Left ventricle myocardium superior (tissue), 1 donor: ENCODE measurements at places on chromosomes 3 and 15. TPM values are rescaled to one million over a fixed set of nuclear protein-coding genes. Genes with fewer than 3 reads are reported as not detected.

DNA sequence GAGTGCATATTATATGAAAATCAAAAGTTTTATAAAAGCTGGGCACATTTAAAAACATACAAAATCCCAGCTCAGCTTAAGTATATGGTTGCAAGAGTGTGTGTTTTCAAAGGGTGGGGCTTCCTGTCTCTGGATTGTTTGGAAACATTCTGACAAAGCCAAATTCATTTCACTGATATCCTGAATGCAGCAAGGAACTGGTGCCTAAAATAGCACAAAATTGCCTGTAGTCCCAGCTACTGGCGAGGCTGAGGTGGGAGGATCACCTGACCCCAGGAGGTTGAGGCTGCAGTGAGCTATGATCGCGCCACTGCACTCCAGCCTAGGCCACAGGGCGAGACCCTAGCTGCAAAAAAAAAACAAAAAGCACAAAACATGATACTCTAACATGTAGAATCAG is 13.0 kb upstream of the TJP1 start:
- DNase-seq, result no peak

GRCh38 chr3:52483577-52484381 is 11.4 kb upstream of the STAB1 start:
- no peak for DNase-seq

DNA sequence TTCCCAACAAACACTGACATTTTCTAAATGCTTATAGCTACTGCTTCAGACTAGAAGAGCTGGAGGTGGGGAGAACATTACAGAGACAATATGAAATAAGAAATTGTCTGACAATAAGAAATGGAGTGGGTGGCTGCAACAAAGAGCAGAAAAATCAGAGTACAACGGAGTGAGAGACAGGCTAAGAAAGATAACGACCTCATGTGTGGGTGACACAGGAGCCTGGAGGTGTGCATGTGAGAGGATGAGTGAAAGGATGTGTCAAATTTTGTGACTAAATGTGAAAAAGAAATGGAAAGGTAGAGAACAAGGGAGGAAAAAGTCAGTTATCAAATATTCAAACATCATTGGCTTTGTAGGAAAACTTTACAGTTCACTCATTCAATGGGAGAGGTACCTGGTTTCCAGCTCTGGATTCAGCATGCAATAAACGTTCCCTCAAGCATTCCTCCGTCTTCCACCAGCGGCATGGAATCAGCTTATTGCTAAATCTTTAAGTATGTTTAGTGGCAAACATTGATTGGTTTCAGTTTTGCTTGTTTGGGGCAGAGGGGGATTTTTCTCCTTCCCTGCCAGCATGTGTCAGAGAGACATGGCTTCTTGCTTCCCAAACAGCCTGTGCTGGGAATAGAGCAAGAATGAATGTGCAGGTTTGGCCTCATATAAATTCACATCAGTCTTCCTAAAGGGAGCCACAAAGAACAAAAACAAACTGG is 103.8 kb upstream of the CHRM5 start:
- no peak for DNase-seq

DNA sequence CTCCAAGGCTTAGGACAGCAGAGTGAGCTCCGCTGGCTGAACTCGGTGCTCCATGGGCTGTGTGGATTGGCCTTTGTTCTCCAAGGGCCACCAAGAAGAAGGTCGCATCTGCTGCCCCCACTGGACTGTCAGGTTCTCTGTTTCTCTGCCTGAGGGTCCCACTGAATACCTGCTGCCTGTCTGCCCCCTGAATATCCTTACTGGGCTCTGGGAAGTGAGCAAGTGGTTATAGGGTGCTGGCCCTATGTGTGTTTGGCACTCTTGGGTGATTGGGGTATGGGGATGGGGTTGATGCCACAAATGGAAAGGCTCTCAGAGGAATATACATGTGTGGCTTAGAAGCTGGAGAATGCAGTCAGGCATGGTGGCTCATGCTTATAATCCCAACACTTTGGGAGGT is 82.3 kb downstream of the THSD4 start:
- no peak for DNase-seq

DNA sequence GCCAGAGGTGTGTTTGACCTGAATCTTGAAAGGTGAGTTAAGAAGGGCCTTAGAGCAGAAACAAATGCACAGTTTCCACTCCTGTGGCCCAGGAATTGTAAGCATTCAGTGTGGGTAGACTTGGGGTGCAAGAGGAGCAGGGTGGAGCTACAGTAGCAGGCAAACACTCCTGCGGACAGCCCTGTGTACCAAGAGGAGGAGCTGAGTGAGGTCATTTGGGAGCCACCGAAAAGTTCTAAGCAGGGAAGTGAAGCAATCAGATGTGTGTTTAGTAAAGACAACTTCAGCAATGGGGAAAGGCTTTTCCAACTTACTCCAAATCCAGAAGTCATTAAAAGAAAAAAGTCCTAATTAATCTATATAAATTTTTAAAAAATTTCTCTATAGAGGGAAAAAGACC is 99.3 kb downstream of the ARHGEF26 start:
- no peak for DNase-seq

- no peak for DNase-seq
Observed at GRCh38 chr3:37093481-37093880, 80.9 kb downstream of the LRRFIP2 start.

DNA sequence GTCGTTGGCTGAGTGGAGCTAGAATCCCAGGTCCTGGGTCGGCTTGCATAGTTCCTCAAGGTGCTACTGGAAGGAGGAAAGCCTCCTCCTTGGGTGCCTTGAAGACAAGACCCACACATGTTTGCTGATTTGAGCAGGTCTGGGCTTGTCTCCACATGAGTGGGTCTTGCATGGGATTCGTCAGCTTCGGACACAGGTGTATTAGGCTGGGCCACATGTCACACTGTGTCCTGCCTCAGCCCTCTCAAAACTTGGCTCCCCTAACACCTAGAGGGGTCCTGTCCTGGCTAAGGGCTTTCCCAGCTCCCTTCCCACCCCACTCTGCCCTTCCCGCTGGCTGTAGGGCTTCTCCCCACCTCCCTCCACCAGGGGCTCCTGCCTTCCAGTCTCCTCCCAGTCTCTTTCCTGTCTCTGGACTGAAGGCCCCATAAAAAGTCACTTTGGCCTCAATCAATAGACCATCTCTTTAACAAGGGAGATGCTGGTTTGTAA is 73.0 kb upstream of the ADPGK start:
- no peak for DNase-seq

DNA sequence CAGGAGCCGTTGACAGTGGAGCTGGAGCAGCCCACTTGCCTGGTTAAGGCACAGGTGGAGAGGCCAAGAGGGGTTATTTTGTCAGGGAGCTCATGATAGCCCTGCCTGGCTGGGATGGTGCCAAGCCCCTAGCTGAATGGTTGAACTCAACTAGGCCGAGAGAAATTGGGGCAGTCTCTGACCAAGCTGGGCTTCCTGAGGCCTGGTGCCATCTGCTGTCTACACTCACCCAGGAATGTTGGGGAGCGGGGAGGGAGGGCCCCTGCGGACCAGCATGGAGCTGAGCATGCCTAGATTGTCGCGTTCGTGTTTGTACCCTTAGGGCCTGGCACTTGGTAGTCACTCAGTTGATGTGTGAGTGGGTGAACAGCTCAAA is 1.2 kb downstream of the BRPF1 start:
- DNase-seq, result no peak

The NPAP1 gene
- total RNA-seq, result not detected

The ZPLD1 gene
- total RNA-seq, result not detected

The SLC51B gene
- total RNA-seq, result not detected

The CD200 gene
- total RNA-seq, result 1.3 TPM

The NSUN3 gene
- total RNA-seq, result 5.7 TPM

The IL17RE gene
- total RNA-seq, result 0.45 TPM

The EXD1 gene
- total RNA-seq, result not detected

The BFSP2 gene
- not detected for total RNA-seq

The MORC1 gene
- total RNA-seq, result not detected

The MOBP gene
- not detected for total RNA-seq
